ENCODE measurements at places on chromosomes 6 and 20.

- DNase-seq, result no peak
Measured at GRCh38 chr20:51486197-51487005, 56.1 kb downstream of the NFATC2 start.

- no peak for DNase-seq
Measured at GRCh38 chr6:121247386-121247785, 86.9 kb downstream of the TBC1D32 start.

DNA sequence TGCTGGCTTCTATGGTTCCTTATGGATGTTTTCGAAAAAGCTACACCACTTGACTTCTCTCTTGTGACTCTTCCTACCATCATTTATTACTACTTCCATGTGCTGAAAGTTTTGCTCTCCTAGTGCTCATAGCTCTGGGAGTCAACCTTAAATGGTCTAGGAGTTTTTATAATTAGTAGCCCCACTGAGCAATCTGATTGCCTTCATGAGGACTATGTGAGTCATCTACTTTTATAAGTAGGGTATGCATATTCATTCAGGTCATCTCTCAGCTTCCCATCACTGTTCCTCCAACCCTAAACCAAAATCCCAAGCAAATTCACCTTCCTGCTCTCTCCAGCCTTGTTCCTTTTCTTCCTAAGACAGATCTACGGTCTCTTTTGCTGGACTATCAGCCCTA is 17.4 kb upstream of the FAXC start:
- no peak for DNase-seq

GRCh38 chr20:35049776-35050352 is 42.7 kb downstream of the TRPC4AP start:
- no peak for DNase-seq

DNA sequence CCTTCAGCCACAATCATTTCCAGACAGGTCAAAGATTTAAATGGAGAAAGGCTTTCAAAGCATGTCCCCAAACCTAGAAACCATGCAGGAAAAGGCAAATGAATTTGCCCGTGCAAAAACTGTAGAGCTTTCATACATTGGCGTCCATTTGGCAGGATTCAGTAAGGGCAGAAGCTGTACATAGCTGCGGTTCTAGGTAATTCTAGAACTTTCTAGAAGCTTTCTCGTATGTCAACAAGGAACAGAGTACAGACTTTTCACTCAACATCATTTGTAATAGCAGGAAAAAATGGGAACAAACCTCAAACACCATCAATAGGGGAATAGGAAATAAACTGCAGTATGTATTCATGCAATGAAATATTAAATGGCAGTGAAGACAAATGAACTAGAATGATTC is 11.1 kb upstream of the MAPK13 start:
- no peak for DNase-seq

All from stimulated activated CD4-positive, alpha-beta T cell treated with anti-CD3 and anti-CD28 coated beads, Interleukin-12 subunit alpha, Interleukin-12 subunit beta, amount 100 ng/mL, for 48 hours (primary cell).